Effector memory CD8-positive, alpha-beta T cell (primary cell): ENCODE measurements at places on chromosomes 13 and 19.

DNA sequence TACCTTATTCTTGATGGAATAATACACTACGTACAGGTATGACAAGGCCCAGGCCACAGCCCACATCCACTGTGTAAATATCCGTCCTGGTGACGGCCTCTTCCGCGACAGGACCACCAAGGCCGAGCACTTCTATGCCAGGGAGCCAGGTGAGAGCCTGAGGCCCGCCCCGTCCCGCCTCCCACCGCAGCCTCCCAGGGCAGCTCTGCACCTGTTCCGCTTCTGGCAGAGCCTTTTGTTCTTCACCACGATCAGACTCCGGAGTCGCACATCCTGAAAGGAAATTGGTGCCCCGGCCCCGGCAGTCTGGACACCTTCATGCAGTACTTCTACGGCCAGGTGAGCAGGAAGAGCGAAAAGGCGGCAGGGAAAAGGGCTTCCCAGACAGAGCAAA is 10.6 kb upstream of the ZNF358 start:
- no peak overlapping the region for H3K4me3 ChIP-seq
- DNase-seq: no peak
- peaks cover 3% of the 10 kb centered on the region for H3K36me3 ChIP-seq
- peaks cover 5% of the 10 kb centered on the region for H3K4me1 ChIP-seq
- no peak overlapping the region for H3K27ac ChIP-seq

DNA sequence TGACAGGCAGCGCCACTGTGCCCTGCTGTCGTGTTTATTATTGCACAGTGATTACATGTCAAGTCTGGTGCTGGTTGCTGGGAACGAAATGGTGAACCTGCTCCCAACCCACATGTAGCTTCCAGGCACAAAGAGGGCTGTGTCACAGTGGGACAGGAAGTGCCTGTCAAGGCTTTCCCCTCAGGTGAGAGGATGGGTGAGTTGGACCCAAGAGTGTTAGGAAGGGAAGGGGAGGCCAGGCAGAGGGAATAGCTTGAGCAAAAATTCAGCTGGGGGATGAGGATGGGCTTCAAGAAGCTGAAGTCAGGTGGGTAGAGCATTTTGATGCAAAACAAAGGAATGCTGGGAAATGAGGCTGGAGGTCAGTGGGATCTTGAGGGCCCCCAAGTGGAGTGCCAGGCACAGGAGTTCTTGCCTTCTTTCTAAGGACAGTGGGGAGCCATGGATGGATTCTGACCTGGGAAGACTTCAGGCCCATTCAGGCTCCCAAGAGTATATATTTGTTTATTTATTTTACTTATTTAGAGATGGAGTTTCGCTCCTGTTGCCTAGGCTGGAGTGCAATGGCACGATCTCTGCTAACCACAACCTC is 8.5 kb upstream of the QTRT1 start:
- H3K27ac ChIP-seq: no peak overlapping the region
- H3K27me3 ChIP-seq: peaks cover 9% of the 10 kb centered on the region
- H3K4me3 ChIP-seq: no peak overlapping the region
- DNase-seq: no peak
- H3K4me1 ChIP-seq: peaks cover 22% of the 10 kb centered on the region

- H3K27ac ChIP-seq: peak overlapping the region; percentile 96
- peak overlapping the region; percentile 86 for H3K4me3 ChIP-seq
- no peaks in the 10 kb centered on the region for H3K36me3 ChIP-seq
- no peak for DNase-seq
- peaks cover 84% of the 10 kb centered on the region for H3K4me1 ChIP-seq
- no peaks in the 10 kb centered on the region for H3K27me3 ChIP-seq
These were observed 65.6 kb upstream of the NPAS1 start for GRCh38 chr19:46953955-46954501.

DNA sequence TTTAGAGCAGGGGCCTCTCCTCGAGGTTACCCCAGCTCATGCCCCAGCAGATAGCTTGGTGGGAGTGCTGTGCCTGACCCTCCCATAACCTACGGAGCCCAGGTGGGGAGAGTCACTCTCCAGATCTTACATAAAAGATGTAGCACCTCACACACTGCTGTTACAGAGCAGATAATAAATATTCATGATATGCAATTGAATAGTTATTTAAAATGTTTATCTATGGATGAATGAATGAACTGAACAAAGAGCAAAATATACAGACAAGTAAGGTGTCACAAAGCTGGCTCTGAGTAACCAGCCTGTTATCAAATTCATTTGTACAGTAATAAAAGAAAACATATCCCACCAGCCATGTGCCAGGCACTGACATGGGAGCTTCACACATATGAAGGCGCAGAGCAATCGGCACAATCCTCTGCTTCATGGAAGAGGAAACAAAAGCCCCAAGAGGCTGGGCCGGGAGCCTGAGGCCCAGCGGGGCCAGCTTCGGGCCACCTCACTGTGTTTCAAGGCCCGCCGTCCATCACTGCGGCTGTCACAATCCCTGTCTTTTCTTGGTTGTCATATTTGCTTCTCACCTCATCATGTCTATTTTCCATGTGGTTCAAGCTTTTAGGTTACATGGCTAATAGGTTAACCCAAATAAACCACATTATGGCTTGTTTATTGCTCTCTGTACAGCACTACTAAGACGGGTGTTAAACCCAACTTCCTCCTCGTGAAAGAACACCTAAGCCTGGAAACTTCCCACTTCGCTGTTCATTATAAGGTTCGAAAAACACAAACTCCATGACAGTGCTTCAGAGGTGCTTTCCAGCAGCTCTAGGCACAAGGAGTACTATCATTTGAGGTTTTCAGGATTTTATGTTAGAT is 78.4 kb downstream of the IRS2 start:
- H3K4me1 ChIP-seq: peaks cover 4% of the 10 kb centered on the region
- DNase-seq: no peak
- H3K27ac ChIP-seq: no peak overlapping the region
- H3K4me3 ChIP-seq: no peak overlapping the region
- H3K27me3 ChIP-seq: peaks cover 37% of the 10 kb centered on the region

- peak overlapping the region; percentile 98 for H3K4me3 ChIP-seq
- H3K4me1 ChIP-seq: peaks cover 41% of the 10 kb centered on the region
- no peaks in the 10 kb centered on the region for H3K27me3 ChIP-seq
- H3K27ac ChIP-seq: peak overlapping the region; percentile 89
- no peak for DNase-seq
- H3K36me3 ChIP-seq: peaks cover 48% of the 10 kb centered on the region
These were observed 967 bp downstream of the DBP start for GRCh38 chr19:48635966-48636858.

GRCh38 chr13:47687577-47687976 is 313.5 kb downstream of the SUCLA2 start:
- H3K27ac ChIP-seq: no peak overlapping the region
- no peak for DNase-seq
- no peaks in the 10 kb centered on the region for H3K27me3 ChIP-seq
- H3K4me3 ChIP-seq: no peak overlapping the region
- H3K4me1 ChIP-seq: no peaks in the 10 kb centered on the region

DNA sequence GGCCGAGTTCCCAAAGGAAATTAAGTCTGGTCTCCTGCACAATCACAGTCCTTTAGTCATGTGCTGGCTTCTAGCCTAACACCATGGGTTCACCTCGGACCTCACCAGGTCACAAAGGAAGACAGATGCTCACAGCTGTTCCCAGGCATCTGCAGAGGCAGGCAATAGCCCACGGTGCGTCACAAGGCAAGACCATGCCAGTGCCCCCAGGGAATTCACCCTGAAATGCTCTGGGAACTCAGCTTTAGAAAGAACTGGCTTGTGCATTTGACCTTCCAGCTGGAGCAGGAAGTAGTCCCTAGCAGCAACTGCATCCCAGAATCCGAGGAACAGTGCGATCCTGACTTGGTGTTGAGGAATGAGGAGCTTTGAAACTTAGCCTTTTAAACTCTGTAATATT is 96.8 kb upstream of the WASF3 start:
- peaks cover 16% of the 10 kb centered on the region for H3K27me3 ChIP-seq
- peaks cover 3% of the 10 kb centered on the region for H3K36me3 ChIP-seq
- no peak overlapping the region for H3K27ac ChIP-seq
- no peak overlapping the region for H3K4me3 ChIP-seq
- H3K4me1 ChIP-seq: peaks cover 2% of the 10 kb centered on the region
- DNase-seq: no peak

DNA sequence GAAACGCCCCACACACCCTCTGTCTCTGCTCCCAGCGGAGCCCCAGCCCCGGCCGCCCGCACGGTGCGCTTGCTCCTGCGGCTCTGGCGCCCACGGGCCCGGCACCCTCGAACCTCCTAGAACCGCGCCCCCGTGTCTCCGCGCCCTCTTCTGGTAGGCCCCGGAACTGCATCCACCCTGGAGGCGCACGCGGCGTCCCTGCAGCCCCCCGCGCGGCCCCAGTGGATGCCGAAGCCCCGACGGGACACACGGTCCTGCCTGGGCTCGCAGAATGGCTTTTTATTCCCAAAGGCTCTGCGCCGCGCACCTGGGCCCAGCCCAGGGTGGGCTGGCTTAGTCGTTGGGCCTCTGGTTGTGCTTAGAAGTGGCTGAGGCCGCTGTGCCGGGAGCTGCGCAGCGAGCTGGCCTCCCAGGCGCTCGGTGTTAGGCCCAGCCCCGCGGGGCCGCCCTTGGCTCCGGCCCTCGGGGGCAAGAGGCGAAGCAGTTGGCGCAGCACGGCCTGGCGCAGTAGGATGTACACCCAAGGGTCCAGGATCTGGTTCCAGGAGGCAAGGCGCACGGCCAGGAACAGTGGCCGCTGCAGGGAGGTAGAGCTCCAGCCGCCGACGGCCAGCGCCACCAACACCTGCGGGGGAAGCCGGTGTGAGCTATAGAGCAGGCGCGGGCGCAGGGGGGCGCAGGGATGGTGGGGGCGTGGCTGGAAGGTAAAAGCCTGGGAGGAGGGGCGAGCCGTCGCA is 2.8 kb downstream of the PTGER1 start:
- peaks cover 33% of the 10 kb centered on the region for H3K4me1 ChIP-seq
- DNase-seq: peak; percentile 91
- peak overlapping the region; percentile 57 for H3K4me3 ChIP-seq
- peak overlapping the region; percentile 54 for H3K27ac ChIP-seq
- H3K27me3 ChIP-seq: peaks cover 45% of the 10 kb centered on the region

DNA sequence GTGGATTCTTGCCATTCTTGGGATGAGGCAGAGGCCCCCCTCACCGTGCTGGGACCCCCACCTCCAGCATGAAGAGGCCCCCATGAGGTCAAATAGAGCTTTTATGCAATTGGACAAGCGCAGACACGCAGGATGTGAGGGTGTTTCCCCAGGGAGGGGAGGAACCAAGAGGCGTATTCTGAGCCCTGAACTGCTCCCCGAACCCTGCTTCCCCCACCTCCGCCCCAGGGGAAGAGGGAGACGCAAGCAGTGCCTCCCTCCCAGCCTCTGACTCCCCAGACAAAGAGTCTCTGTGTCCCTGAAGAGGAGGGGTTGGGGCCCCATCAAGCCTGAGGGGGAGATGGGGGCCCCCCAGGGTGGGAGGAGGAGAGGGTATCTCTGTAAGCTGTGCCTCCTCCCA is 1.3 kb upstream of the RDH8 start:
- no peak for DNase-seq
- H3K27me3 ChIP-seq: peaks cover 74% of the 10 kb centered on the region
- H3K27ac ChIP-seq: no peak overlapping the region
- no peak overlapping the region for H3K4me3 ChIP-seq
- peaks cover 22% of the 10 kb centered on the region for H3K4me1 ChIP-seq

DNA sequence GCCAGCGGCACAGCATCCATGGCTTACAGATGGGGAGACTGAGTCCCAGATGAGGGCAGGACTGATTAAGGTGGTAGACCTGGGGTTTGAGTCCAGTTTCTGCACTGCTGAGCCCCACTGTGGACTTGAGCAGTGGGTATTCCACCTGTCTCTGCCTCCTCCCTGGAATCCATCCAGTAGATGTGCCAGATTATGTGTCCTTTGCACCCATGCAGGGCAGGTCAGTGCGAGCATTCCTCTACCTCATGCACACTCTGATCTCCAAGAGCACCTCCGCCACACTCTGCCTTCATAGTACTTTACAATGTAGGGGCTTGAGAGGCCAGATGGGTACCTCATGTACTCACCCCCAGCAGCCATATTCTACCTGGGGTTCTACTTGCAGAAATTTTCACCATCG is 10.0 kb downstream of the ZSCAN22 start:
- H3K4me1 ChIP-seq: peaks cover 7% of the 10 kb centered on the region
- H3K27me3 ChIP-seq: no peaks in the 10 kb centered on the region
- H3K27ac ChIP-seq: no peak overlapping the region
- no peak for DNase-seq
- no peak overlapping the region for H3K4me3 ChIP-seq

GRCh38 chr19:15595069-15595468 is 19.9 kb upstream of the CYP4F8 start:
- DNase-seq: no peak
- H3K4me3 ChIP-seq: no peak overlapping the region
- no peaks in the 10 kb centered on the region for H3K4me1 ChIP-seq
- no peaks in the 10 kb centered on the region for H3K36me3 ChIP-seq
- peaks cover 68% of the 10 kb centered on the region for H3K27me3 ChIP-seq

DNA sequence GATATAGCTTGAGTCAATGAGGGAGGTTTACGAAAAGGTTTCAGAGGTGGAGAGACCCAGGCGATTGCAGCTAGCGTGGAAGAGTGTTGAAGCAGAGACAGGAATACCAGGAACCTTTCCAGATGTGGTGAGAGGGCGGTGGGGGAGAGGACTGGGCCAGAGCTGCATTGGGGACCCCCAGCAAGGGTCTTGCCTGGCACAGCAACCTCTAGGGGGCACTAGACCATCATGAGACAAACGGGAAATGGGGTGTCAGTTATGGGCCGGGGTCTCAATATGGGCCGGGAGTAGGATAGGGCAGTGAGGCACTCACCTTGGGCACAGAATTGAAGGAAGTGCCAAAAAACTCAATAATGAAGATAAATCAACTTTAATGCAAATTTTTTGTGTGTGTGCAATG is 2.1 kb upstream of the LRP3 start:
- H3K4me1 ChIP-seq: peaks cover 3% of the 10 kb centered on the region
- DNase-seq: no peak
- H3K27ac ChIP-seq: no peak overlapping the region

DNA sequence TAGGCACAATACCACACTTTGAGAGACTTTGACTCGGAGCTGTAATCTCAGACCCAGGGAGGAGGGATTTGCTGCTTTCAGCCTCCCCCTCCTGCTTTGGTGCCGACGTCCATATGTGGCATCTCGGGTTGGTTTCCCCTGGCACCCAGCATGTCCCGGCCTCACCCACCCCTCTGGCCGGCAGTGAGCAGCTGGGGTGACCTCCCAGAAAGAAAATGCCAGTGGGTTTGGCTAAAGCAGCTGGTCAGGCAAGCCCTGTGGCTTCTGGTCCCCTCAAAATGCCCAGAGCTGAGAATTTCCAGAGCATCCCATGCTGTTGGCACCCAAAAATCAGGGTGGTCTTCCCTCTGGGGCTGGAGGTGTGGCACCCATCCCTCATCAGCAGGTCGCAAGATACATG is 34.1 kb downstream of the INSR start:
- H3K4me3 ChIP-seq: no peak overlapping the region
- H3K36me3 ChIP-seq: no peaks in the 10 kb centered on the region
- no peaks in the 10 kb centered on the region for H3K4me1 ChIP-seq
- no peak for DNase-seq
- H3K27ac ChIP-seq: no peak overlapping the region
- H3K27me3 ChIP-seq: peaks cover 12% of the 10 kb centered on the region

GRCh38 chr13:67343777-67344176 is 113.6 kb upstream of the PCDH9 start:
- H3K27ac ChIP-seq: no peak overlapping the region
- no peak for DNase-seq
- no peaks in the 10 kb centered on the region for H3K27me3 ChIP-seq
- H3K4me3 ChIP-seq: no peak overlapping the region
- H3K36me3 ChIP-seq: no peaks in the 10 kb centered on the region

- no peaks in the 10 kb centered on the region for H3K4me1 ChIP-seq
- H3K4me3 ChIP-seq: no peak overlapping the region
- no peak for DNase-seq
- H3K27me3 ChIP-seq: no peaks in the 10 kb centered on the region
These were observed 30.0 kb upstream of the KBTBD7 start for GRCh38 chr13:41224113-41225110.
